Stimulated activated effector memory CD8-positive, alpha-beta T cell treated with anti-CD3 and anti-CD28 coated beads, Interleukin-12 subunit alpha, Interleukin-12 subunit beta, amount 100 ng/mL, for 72 hours (primary cell): ENCODE measurements at places on chromosomes 3 and 15.

DNA sequence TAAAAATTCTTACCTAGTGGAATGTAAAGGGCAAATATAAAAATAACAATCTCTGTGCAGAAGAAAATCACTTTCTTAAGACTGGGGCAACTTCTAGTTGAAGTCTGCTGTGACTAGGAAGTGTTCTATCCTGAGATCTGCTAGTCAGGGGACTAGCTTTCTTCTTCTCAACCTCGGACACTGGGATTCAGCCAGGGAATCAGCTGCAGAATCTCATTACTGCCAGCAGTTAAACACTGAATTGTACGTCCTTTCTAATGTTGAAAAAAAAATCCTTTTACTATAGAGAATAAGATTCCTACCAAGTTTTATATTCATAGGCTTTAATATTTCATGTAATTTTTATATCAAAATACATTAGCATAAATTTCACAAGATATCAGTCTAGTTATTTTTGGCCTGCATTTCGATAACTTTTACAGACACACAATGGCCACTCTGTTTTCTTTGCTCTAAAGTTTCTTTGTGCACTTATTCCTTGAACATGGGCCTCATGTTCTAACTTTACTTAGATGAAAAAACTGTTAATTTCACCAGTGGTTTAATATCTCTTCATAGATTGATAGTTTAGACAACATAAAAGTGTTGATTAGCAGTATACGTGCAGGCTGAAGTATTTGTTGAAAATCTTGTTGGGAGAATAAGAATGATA is 2.6 kb upstream of the NEO1 start:
- no peak for DNase-seq

- DNase-seq = no peak
Observed at GRCh38 chr15:86362555-86362954, 282.9 kb downstream of the AGBL1 start.

DNA sequence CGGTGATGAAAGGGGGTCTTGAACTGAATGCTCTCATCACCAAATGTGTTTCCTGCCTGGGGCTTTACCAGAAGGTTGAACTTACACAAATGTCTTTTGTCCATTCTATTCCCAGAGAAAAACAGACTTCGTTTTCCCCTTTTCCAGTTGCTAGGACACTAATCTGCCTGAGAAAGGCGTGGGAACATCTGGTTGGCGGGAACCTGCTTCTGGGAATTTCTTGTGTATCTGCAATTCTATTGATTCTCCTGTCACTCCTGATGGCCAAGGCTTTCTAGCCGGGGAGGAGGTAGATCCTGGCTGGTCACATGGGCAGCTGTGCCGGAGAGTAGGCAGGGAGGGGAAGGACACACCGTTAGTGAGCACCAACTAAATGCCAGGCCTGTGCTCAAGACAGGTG is 31.1 kb upstream of the CCDC174 start:
- DNase-seq = no peak

DNA sequence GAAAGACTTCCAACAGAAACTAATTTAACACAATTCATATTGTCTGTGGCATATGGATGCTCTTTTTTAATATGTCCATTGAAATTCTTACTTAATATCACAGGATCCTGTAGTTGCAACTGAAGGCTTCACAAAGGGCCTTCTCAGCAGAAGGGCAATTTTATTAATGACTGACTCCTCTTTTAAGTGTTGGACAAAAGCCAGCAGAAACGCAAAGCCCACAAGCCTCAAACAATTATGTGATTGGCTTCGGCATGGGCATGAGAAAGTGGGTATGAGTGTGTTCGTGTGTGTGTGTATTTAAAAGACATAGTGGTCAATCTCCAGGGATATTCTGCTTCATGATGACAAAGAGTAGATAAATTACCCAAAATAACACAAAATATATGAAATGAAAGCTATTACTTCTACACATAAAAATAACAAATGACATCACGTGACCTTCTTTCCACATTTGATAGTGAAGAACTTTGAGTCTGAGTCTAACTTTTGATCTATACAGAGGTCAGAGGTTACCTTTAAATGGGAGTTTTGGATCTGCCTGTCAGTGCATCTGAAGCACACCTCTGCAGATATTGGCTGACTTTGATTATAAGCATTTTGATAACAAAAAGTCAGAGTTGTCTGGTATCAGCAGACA is 496.9 kb downstream of the CADM2 start:
- DNase-seq = no peak

DNA sequence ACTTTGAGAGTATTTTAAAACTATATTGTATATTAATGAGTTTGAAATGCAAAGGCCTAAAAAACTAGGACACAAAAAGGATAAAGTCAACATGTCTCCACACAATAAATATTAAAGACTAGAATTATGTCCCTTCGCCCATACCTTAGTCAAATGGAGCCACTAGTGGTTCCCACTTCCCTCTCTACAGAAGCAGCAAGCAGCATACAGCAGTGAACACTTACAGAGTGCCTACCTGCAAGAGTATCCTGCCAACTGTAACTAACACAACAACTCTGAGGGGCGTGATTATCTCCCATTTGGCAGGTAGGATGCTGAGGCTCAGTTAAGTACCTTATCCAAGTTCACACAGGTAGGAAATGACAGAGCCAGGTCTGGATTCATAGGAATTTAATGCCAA is 17.2 kb downstream of the DYNC1LI1 start:
- DNase-seq = no peak
